NCI-H460 (cell line): ENCODE measurements at places on chromosomes 13 and 19.

DNA sequence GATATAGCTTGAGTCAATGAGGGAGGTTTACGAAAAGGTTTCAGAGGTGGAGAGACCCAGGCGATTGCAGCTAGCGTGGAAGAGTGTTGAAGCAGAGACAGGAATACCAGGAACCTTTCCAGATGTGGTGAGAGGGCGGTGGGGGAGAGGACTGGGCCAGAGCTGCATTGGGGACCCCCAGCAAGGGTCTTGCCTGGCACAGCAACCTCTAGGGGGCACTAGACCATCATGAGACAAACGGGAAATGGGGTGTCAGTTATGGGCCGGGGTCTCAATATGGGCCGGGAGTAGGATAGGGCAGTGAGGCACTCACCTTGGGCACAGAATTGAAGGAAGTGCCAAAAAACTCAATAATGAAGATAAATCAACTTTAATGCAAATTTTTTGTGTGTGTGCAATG, 2.1 kb upstream of the LRP3 start:
- DNase-seq, result no peak

DNA sequence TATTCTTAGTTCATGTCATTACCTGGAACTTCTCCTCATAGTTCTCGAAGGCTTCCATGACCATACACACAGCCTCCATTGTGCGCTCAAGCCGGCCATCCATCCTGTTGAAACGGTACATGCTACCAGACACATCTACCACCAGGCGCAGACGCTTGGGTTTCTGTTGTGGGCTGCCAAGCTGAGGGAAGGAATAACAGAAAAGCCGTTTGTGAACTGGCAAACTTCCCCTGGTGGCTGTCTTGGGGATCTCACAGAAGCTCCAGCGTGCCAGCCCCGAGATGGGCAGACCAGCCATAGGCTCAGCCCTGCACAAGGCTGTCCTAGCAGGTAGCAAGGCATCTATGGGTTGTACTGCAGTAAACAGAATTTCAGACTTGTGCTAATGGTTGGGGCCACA, 130.1 kb downstream of the RGCC start:
- DNase-seq, result no peak

DNA sequence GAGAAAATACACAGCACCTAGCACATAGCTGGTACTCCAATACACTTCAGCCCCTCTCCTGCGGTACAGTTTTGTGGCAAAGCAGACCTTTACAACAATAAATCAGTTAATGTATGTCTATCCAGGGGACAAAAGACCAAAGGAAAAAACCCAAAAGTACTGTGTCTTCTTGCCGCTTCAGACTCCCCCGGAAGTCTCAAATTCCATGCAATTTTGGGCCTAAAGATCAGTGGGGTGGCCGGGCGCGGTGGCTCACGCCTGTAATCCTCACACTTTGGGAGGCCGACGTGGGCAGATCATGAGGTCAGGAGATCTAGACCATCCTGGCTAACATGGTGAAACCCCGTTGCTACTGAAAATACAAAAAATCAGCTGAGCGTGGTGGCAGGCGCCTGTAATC, 16.2 kb downstream of the CARS2 start:
- DNase-seq, result no peak

GRCh38 chr13:35342440-35342839, 134.0 kb downstream of the MAB21L1 start:
- no peak for DNase-seq

DNA sequence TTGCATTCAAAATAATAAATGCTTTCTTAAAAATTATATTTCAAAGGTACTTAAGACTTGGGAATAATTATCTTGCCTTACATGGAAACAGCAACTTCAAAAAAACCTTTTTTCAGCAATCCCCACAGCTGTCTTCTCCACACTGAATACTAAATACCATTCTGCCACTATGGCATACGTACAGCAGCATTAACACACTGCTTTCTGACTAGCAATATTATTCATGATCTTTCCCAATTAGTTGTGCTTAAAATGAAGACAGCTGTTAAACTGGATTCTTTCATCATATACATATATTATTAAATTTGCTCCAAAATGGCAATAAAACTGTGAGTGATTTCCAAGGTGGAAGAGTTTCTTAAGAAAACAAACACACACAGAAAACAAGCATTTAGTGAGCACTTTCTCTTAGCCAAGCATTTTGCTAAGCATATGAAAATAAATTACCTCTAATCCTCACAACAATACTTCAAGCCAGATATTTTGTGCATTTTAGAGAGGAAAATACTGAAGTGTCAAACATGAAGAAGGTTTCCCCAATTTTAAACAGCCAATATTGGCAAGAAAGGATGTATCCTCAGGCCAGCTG, 609.5 kb downstream of the SLITRK1 start:
- DNase-seq, result no peak

- DNase-seq, result no peak
Measured at GRCh38 chr19:4913996-4914735, 4.9 kb downstream of the UHRF1 start.

DNA sequence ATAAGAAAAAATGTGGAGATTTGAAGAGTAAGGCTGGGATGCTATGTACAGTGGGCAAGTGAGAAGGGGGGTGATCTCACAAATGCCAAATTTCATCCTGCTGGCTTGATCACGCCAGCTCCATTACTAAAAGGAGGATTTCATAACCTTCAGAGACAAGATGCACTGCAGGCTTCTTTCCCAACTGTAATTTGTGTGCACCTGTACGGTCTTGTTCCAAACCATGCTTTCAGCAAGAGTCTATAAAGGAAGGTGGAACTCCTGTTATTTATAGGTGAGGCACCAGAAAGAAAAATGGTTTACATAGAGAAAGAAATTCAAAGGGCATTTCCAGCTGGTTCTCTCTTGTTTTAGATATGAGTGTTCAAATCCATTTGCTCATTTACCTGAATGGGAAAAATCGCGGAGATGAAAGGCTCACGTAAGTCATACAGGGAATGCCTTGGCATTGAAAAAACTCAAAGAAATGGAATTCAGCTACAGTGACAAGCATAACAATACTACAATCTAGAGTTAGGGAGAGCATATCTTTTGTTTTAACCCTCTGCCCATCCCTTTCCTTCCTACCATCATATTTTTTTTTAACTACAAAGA, 13.3 kb downstream of the EFNB2 start:
- DNase-seq, result no peak

DNA sequence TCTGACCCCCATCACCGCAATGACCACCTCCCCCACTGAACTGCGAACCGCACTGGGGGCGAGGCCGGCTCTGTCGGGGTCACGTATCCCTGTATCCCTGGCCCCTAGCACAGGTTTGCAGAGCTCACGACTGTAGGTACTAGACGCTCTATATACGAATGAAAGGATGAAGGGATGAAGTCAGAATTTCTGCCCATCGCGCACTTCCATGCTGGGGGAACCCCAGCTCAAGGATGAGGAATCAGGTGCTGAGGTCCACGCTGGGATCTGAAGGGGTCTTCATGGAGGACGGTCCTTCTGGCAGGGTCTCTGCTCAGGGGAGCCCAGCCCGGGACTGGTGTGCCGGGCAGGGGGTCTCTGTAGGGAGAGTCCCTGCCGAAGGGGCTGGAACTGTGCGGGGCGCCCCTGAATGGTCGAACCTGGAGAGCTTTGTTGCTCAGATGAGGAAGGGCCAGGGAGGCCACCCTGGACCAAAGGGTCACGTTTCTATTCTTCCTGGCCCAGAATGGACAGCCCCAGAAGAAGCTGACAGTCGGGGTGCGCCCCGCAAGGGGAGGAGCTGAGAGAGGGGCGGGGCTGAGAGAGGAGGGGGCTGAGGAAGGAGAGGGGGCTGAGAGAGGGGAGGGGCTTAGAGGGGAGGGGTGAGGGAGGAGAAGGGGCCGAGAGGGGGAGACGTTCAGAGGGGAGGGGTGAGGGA, 37.9 kb upstream of the SEMA6B start:
- no peak for DNase-seq

- DNase-seq, result no peak
Measured at GRCh38 chr19:37845932-37846331, 60.5 kb downstream of the WDR87 start.

DNA sequence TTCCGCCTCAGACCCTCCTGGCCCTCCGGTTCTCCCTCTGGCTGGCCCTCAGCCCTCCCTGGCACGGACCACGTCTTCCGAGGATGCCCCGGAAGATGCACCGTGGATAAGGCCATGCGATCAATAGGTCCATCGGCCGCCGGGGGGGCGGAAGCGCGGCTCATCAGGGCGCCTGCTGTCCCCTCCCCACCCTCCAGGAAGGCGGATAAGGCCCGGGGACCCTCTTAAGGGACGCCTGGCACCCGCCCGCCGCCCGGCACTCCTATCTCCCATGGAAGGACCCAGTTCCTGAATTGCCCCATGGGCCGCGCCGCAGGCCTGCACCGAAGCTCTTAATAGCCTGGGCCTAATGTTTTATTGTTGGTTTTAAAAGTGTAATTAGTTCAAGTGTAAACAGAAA, 46.2 kb upstream of the TCF3 start:
- no peak for DNase-seq

DNA sequence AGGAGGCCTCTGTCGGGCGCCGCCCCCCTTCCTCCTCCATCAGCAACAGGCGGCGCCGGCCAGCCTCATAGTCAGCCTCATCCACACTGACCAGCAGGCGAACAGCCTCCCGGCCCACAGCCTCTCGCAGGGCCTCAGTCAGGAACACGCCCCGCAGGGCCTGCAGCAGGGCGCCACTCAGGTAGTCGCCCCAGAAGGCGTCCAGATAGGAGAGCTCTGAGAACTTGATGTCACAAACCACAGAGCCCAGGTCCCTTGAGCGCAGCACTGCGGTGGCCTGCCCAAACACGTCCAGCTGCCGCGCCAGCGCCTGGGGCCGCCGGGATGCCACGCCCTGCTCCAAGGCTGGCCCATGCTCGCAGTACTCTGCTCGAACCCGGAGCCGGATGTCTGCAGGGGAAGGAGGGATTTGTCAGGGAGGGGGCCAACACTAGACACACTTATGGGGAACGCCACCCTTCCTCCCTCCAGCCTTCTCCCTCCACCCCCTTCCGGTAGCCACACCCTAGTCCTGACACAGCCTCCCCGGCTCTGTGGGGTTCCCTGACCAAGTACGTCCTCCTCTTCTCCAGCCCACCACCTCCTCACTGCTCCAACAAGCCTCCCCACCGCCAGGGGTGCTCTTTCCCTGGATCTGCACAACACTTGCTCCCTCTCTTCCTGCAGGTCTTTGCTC, 17.9 kb downstream of the DEDD2 start:
- no peak for DNase-seq

DNA sequence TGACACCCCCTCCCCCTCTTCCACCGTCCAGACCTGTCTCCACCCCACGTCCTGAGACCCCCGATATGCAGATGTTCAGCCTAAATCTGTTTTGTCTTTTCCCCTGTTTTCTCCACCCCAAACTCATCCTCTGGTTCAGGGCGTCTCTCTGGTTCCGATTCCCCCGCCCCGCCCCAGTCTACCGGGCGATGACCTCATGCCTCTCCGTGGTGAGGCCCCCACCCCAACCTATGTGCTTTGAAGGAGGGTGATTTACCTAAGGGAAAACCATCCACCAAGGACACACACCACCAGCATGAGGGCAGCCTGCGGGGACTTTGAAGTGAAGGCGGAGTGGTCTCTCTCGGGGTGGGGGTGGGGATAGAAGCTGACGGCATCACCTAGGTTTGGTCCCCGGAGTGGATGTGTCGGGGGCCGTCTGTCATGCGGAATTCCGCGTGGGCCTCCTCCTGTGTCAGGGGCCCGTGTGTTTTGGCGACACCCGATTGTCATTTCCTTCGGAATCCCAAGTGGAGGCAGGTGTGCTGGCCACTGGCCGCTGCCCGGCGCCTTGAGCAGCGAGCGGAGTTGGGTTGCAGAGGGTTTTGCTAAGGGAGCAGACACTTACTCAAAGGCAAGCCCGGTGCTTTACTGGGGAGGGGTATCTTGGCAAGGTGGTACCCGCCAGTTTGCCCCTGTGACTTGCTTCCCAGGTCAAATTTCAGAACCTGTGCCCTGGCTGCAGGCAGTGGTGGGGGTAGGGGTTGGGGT, 1.4 kb downstream of the FZR1 start:
- DNase-seq, result no peak

DNA sequence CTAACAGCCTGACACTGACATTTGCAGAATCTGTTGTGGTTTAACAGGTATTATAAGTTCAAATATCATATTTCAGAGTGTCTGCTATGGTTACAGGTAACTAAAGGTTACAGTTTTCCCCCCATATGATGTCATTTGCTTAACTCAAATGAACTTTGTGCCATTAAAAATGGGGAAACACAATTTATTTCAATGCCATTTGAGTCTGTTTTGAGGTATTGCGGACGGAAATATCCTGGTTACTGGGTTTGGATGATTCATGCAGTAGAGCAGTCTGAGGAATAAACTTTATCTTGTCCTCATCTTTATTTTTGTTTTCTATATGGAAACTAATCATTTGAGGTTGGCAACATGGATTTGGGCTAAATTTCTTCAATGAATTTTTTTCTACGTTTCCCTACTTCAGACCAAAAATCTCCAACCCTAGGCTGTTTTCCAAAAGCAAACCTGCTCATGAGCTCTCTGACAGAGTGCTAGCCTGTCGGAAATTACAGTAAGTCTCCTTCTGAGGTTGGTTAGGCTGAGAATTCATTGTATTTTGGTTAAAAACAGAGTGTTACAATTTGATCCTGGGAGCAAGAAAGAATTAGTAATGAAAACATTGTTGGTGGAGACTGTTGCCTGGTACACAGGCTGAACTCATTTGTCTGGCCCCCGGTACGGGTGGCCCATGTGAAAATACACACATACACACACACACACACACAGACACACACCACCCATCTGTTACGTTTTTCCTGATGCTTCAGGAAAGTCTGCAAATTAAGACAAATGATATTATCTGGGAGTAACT, 66.1 kb downstream of the AKAP11 start:
- DNase-seq, result no peak

DNA sequence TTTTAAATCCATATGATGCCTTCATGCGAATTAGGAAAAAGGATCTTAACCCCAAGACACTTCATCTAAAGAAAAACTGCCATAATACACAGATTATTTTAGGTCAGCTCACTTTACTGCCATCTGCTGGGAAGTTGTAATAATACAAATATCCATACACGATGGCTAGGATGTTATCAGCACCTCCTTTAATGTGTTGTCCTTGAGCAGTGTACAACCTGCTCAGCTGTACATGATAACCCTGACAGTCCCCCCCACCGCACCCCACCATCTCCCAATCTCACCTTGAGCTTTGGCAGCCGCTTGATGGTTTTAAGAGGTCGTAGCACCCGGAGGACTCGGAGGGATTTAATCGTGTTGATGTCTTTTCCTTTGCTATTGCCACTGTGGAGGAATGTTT, 112.2 kb downstream of the IER2 start:
- peak; percentile 36 for DNase-seq

DNA sequence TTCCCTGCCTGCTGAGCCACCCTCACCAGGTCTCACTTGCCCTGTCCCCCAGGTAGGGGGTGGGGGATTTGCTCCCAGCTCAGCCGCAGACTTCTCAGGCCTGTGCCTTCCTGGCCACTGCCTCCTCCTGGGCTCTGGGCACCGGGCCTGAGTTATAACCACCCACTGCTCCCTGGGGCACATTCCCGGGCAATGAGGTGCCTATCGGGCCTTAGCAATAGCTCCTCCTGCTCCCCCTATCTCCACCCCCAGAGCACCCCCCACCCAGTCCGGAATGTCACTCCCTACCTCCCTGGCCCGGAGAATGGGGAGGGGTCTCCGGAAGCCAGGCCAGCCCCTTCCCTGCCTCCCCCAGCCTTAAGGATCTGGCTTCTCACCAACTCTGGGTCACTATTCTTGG, at the start of gene KLK5:
Gene KLK5 (minus strand): TSS at position 129 of the 400 bp plus-strand sequence. CDS start 381 bp downstream, outside the sequence.
- no peak for DNase-seq
